AG04449 (cell line): ENCODE measurements at places on chromosomes 5 and 9.
A peak's percentile ranks its signal among the peaks of the same experiment; 100 is the strongest.

- DNase-seq: peak; percentile 81
Observed at GRCh38 chr5:75055727-75056144, 3.4 kb upstream of the GCNT4 start.

- no peak for DNase-seq
Observed at GRCh38 chr9:137252555-137253506, 1.7 kb downstream of the STPG3 start.

- no peak for DNase-seq
Observed at GRCh38 chr9:93501406-93501805, 48.0 kb upstream of the FAM120AOS start.

GRCh38 chr5:111748304-111748763 lies 8.7 kb downstream of the NREP start:
- no peak for DNase-seq

GRCh38 chr9:87282538-87282937 lies 215.1 kb upstream of the DAPK1 start:
- no peak for DNase-seq

- no peak for DNase-seq
Observed at GRCh38 chr5:32098890-32099310, 75.2 kb downstream of the GOLPH3 start.

GRCh38 chr5:78985116-78985724 lies at the start of gene ARSB:
Gene ARSB, minus strand, starts transcription at chr5:78985310. Its CDS starts 62 bp downstream, at chr5:78985248.
- no peak for DNase-seq

- DNase-seq: no peak
Observed at GRCh38 chr5:56596155-56596554, 219.2 kb upstream of the MAP3K1 start.

DNA sequence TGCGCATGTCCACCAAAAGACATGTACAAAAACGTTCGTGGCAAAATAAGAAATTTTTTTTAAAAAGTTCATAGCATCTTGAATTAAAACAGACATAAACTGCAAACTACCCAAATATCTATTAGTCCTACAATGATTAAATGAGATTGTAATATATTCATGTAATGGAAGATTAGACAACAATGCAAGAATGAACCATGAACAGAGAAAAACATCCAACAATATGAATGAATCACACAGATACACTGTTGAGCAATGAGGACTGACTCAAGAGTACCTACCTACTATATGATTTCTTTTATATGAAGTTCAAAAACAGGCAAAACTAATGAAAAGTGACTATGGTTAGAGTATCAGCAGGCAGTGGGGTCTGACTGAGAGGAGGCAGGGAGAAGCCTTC lies 17.9 kb upstream of the CTNNAL1 start:
- DNase-seq: no peak

- no peak for DNase-seq
Observed at GRCh38 chr9:32376285-32376684, 8.2 kb upstream of the ACO1 start.

DNA sequence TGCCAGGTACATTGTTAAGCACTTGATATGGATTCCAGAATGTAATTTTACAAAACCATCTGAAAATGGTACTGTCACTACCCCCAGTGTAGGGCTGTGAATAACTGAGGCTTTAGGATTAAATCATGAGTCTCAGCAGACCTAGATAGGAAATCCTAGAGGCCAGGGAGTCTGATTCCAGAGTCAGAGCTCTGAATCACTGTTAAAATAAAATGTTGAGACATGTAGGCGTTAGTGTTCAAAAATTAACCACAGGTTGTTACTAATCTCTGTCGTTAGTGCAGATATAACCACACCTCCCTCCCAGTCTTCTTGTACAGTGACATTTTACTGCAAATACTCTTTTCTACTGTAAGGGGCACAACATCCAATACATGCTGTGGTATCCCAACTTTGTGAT lies 1828.8 kb downstream of the MAT2B start:
- no peak for DNase-seq

DNA sequence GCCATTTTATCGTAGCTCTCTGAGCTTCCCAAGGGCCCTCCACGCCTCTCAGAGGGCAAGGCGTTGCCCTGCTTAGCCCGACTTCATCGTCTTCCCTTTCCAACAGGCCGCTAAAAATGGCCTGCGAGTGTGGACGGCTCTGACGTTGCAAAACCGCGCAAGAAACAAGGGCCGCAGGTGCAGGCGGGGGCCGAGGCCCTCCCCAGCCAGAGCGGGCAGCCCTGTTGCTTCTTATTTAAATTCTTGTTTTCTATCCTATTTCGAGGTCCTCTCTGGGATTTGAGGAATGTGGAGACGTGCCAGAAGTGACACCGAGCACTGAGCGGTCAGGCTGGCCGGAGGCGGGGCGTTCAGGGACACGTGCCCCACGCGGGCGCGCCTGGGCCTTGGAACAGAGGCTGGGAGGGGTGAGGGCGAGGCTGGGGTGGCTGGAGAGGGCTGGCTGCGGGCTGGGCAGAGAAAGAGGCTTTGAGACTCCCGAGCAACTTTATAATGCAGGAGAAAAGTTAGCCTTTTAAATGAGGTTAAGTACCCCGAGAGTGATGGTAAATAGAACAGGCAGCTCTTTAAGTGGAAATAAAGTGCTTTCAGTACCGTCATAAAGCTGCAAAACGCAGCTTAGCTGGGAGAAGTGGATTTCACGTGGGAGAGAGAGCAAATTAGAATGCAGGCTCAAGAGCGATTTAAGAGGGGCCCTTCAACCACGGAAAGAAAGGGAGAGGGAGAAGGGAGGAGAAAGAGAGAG lies 243.6 kb downstream of the AUH start:
- DNase-seq: peak; percentile 52

DNA sequence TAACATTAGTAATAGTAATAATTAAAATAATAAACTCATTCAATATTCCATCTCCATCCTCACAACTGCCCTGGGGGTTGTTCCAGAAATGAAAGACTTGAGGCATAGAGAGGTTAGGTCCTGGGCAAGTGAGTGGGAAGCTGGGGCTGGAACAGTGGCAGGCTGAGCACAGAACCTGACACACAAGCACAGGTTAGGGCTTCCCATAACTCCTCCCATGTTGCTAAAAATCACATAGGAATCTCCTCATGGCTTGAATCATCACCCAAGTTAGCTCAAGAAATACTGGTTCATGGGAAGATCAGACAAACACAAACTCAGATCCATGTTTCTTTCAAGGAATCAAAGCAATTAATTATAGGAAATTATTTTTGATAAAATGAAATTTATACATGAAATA lies 487.7 kb downstream of the SEMA5A start:
- no peak for DNase-seq

- peak; percentile 69 for DNase-seq
Observed at GRCh38 chr9:27088981-27089380, 20.0 kb upstream of the TEK start.

DNA sequence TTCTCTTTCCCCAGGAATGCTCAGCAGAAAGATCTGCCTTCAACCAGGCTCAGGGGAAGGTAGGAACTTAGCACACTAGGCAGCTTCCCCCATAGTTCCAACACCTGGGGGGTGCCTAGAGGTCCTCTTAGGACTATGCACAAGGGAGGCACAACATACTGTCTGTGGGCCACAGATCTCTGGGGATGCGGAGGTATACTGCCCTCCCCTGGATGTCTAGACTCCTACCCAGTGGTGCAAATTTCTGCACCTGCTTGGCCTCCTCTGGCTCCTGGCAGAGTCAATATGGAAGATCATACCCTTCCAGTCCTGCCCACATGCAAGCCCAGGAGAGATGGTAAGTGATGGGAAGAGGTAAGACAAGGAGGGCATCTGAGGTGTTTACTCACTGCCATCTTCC lies 247.5 kb upstream of the DAPK1 start:
- no peak for DNase-seq

- no peak for DNase-seq
Observed at GRCh38 chr9:36163049-36163785, 6.0 kb upstream of the CCIN start.

DNA sequence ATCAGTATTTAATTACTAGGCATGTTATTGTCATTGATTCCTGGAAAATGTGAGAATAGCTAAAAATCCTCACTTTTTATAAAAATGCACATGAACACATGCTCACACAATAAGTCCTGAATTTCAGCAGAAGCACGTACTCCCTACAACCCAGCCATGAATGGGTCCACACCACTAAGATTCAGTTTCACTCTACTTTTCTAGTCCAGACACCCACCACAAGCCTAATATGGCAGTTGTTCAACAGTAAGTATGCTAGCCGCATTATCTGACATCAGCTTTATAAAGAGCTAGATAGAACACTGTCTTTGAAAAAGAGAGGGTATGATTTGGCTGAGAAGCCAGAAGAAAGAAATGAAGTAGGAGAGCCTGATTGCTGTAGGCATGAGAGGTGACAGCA lies 639.3 kb downstream of the BRINP1 start:
- DNase-seq: no peak
